ENCODE measurements at places on chromosomes 2 and 18.

DNA sequence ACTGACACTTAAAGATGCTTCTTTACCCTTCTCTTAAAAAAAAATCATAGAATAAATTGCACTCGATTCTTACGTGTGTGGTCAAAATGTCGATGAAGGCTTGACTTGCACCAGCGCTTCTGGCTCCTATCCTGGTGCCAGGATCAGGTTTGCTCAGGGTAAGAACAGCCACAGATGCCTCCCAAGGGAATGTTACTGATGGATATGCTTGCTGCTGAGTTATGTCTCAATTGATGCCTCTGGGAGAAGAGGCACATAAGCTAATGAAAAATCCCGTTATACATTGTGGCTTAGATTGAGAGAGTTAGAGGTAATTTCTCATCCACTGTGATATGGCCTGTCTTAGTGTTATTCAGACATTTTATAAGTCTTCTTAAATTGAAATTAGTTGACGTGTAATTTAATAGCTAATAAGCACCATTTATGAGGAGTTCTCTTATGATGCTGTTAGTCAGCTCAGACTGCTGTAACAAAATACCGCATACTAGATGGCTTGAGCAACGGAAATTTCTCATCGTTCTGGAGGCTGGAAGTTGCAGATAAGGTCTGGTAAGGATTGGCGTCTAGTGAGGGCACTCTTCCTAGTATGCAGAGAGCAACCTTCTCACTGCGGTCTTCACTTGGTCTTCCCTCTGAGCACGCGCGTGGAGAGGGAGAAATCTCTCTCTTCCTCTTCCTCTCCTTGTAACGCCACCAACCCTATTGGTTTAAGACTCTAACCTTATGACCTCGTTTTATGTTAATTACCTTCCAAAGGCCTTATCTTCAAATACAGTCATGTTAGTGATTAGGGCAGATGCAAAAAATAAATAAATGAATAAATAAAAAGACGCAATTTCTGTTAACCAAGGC lies 116.6 kb upstream of the NOSTRIN start:
- DNase-seq, result no peak

DNA sequence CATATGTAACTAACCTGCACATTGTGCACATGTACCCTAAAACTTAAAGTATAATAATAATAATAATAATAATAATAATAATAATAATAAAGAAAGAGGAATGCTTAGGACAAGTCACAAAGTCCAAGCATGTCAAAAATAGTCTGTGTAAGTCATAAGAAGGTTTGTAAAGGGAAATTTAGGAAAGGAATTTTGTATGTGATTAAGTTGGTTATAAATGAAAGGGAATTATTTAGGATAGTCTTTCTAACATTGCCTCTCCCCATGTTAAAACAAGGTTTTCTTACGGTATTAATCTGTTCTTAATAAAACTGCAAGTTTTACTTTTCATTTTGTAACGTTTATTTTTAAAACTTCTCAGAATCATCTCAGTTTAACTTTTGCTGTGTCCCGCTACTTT lies 62.8 kb downstream of the SESTD1 start:
- DNase-seq, result no peak

DNA sequence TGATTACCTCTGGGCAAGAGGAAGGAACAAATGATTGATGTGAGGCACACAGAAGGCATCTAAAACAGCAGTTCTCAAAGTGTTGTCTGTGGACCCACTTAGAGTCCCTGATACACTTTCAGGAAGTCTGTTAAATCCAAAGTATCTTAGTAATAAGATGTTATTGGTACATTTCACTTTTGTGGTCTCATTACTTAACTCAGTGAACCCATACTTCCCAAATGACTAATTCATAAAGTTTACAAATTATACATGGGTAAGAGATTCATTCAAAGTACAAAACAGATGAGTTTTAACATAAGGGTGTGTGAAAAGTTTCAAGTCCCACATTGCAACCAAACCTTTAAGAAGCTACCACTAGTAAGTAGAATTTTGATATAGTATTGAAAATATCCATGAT lies 440.5 kb downstream of the NUP35 start:
- DNase-seq, result no peak

DNA sequence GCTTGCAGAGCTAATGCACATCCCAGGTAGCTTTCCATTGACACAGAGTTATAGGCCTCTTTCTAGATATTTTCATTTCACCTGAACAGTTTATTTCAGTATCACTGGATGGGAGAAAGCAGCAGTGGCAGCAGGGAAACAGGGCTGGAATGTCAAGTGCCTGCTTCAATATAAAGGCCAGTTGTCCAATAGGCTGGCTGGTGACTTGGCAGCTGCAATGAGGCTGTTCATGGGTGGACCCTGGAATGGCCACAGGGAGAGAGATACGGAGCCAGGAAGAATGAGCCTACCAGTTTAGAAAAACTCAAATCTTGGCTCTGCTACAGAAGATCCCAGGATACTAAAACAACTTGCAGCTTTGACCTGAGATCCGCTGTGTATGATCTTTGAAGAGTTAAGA lies 185.0 kb downstream of the BCL11A start:
- no peak for DNase-seq

GRCh38 chr2:186130748-186131641 lies 355.1 kb upstream of the ZC3H15 start:
- DNase-seq, result no peak

DNA sequence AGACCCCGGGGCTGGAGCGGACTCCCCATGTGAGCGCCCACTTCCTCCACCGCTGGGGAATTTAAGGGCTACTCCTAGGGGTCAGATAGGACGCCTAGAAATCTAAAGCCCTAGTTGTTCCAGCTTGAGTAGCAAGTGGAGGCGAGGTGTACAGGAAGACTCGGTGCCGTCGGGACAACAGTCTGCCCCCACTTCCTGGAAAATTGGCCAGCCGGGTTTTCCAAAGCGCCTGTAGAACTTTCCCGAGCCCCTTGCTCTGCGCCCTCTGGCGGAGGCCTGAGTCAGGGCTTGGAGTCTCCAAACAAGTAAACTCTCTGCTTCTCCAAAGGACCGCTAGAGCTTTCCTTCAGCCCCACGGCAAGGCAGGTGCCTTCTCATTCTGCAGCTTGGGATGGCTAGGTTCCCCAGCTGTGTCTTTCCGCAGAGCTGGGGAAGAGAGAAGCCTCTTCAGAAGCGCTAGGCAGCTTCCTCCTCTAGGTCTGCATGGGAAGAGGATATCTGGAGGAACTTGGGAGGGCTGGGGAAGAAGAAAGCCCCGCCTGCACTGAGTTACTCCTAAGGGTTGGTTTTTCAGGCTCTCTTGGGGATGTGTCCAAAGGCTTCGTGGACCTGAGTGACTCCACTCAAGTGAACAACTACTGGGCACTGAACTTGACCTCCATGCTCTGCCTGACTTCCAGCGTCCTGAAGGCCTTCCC lies 681 bp downstream of the SPR start:
- DNase-seq, result peak; percentile 14

DNA sequence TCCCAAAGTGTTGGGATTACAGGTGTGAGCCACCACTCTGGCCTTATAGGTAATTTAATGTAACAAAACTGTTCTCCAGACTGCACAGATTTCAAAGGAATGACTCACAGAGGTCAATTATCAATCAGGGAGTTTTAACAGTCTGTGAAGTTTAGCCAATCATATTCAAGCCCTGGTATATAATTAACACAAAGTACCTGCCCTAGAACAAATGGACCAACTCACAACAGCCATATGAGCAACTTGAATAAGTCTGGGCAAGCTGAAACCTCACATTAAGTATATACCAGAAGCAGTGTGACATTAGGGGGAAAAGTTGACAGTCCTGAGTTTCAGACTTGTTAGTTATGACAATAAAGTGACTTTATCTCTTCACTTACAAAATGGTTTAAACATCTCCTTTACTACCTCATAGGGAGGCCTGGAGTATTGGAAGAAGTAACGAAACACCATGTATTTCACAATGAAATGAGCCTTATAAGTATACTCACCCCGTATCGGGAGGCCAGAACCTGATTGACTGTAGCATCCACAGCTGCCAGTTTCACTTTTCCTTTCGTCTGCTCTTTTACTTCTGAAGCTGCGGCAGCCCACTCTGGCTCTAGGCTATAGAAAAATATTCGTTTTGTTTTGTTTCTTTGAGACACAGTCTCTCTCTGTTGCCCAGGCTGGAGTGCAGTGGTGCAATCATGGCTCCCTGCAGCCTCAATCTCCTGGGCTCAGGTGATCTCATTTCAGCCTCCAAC lies 22.2 kb downstream of the PDIA6 start:
- DNase-seq, result no peak

- DNase-seq, result no peak
These were observed 95.3 kb downstream of the RBM43 start for GRCh38 chr2:151166410-151166809.

GRCh38 chr2:42844366-42844765 lies 52.0 kb upstream of the HAAO start:
- DNase-seq, result no peak

GRCh38 chr2:96699021-96699420 lies 40.8 kb downstream of the LMAN2L start:
- DNase-seq, result no peak

GRCh38 chr2:239441261-239442078 lies 40.6 kb upstream of the HDAC4 start:
- no peak for DNase-seq

DNA sequence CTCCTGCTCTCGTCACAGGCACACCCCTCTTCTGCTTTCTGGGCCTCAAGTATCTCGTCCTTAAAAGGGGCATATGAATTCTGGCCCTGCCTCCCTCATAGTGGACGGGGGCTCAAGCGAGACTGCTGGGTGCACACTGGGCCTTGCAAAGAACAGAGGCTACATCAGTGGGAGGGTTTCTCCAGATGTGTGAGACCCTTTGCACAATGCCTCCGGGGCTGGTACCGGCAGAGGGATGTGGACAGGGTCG lies 25.0 kb downstream of the CRACDL start:
- no peak for DNase-seq

GRCh38 chr2:102366406-102367112 lies 11.0 kb downstream of the IL18R1 start:
- DNase-seq, result no peak

DNA sequence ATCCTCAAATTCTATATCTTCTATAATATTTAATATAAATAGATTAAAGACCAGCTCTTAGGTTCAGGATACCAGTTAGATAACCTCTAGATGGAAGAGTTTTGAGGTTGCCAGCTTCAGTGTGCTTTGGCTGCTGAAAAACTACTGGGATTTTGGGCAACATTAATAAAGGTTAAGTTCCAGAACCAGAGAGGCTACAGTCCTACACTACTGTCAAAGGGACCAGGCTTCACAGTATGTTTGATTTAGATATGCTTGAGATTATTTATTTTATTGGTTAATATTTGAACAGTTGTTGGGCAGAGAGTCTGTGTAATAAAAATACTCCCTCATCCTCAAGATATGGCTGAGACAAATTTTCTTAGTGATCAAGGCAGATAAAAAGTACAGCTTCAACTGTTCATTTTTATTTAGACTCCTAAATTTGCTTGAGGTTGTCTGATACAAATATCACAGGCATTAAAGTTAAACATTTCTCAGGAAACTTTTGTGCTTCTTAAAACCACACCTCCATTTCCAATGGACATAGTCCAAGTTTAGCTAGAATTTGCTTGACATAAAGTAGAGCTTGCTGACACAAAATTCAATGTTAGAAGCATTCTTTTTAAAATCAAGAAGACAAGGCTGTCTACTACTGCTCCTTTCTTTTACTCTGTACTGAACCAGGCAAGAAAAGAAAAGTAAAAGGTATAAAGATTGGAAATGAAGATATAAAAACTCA lies 19.7 kb upstream of the TMEM17 start:
- no peak for DNase-seq

- DNase-seq, result no peak
These were observed 80.5 kb upstream of the SPATS2L start for GRCh38 chr2:200225951-200226350.

DNA sequence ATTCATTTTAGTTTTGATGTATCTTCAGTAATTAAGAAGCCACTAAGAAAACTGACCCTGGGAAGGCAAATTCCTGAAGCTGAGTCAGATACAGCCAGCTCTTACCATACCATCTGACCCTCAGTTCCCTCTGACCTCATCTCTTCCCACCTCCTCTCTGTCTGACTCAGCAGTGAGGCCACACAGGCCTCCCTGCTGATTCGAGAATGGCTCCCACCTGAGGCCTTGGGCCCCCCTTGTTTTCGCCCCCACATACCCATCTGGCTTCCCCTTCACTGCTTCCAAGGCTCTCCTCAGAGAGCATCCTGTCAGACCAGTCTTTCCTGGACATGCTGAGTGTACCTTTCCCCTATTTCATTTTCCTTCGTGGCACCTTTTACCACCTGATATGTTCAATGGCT lies 71.0 kb upstream of the CYP1B1 start:
- DNase-seq, result no peak

DNA sequence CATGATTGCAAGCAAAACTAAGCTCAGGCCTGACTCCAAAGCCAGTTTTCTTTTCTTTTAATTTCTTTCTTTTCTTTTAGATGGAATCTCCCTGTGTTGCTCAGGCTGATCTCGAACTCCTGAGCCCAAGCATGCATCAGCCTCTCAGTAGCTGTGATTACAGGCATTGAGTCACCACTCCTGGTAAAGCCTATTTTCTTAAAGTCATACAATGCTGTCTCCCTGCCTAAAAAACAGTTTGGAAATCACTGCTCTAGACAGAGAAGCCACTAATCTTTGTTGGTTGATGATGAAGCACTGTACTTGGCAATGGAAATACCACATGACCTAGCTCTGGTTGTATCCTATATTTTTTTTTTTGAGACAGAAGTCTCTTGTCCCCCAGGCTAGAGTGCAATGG lies 33.1 kb upstream of the ZNF532 start:
- DNase-seq, result no peak

GRCh38 chr18:48619016-48619415 lies 80.2 kb downstream of the CTIF start:
- no peak for DNase-seq

- DNase-seq, result no peak
These were observed 32.0 kb downstream of the CENPO start for GRCh38 chr2:24824966-24825882.

- DNase-seq, result no peak
These were observed 83.7 kb downstream of the EN1 start for GRCh38 chr2:118763797-118764196.

DNA sequence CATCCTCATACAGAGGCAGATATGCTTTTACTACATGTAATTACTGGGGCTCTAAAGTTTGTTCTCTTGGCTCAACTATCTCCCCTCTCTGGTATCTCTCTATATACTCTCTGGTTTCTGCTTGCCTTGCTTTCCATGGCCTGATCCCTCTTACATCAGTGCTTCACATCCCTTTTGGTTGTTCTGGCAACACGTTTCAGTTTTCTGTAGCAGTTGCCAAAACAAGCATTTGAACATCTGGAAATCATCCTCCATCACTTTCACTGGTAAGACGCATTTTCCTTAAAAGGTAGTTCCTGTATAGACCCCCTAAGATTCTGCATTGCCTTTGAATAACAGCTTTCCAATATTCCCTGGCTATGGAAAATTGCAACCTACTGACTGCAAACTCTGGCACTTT lies 25.9 kb downstream of the COL5A2 start:
- no peak for DNase-seq

DNA sequence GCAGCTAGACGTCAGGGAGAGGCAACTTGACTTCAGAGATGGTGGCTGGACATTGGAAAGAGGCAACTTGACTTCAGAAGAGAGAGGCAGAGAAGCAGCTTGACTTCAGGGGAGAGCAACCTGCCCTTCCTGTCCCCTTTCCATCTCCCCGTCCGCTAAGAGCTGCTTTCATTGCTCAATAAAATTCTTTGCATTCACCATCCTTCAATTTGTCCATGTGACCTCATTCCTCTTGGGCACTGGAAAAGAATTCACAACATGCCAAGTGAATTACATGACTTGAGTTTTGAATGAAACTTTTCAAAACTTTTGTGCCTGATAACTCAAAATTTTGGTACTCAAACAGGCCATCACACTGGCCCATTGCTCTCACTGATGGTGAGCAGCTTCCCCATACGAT lies 158.9 kb downstream of the DPP4 start:
- no peak for DNase-seq

- DNase-seq, result no peak
These were observed 190.2 kb downstream of the INHBB start for GRCh38 chr2:120536141-120536540.

Data from stimulated activated CD8-positive, alpha-beta memory T cell treated with anti-CD3 and anti-CD28 coated beads, Interleukin-4, amount 100 ng/mL, for 1 hour (primary cell).